ENCODE measurements at places on chromosomes 6 and 20. TPM values are rescaled to one million over a fixed set of nuclear protein-coding genes. Genes with fewer than 3 reads are reported as not detected.

SEL1L2 gene
- not detected for polyA plus RNA-seq

EFCAB8 gene
- polyA plus RNA-seq = not detected

HLA-G gene
- polyA plus RNA-seq = 5.2 TPM

CFB gene
- 1.2 TPM for polyA plus RNA-seq

ATP9A gene
- 61.6 TPM for polyA plus RNA-seq

MAP3K4 gene
- 28.7 TPM for polyA plus RNA-seq

BMP2 gene
- polyA plus RNA-seq = 2.2 TPM

ZNF334 gene
- 9.0 TPM for polyA plus RNA-seq

MRAP2 gene
- polyA plus RNA-seq = 13.7 TPM

MICB gene
- polyA plus RNA-seq = 0.94 TPM

MMP24 gene
- polyA plus RNA-seq = 0.52 TPM

CTAGE9 gene
- not detected for polyA plus RNA-seq

SNPH gene
- 5.7 TPM for polyA plus RNA-seq

Measured in muscle of back (tissue), 13 donors.